Hematopoietic multipotent progenitor cell treated with erythropoietin and hydrocortisone succinate and interleukin-3 and kit ligand, for 8 days (in vitro differentiated cells): ENCODE measurements at places on chromosomes 2 and 18.

- DNase-seq: peak; percentile 79
Observed at GRCh38 chr2:72579591-72580180, 246.1 kb downstream of the EXOC6B start.

GRCh38 chr2:231514951-231515297 is 15.3 kb downstream of the NMUR1 start:
- DNase-seq: peak; percentile 54

GRCh38 chr18:30889519-30890301 is 152.8 kb downstream of the DSC3 start:
- peak; percentile 9 for DNase-seq

- peak; percentile 72 for DNase-seq
Observed at GRCh38 chr2:12381543-12382325, 335.0 kb upstream of the TRIB2 start.

- DNase-seq: no peak
Observed at GRCh38 chr2:135903650-135904049, 27.4 kb upstream of the MCM6 start.
